ENCODE measurements at places on chromosomes 6 and 20.

DNA sequence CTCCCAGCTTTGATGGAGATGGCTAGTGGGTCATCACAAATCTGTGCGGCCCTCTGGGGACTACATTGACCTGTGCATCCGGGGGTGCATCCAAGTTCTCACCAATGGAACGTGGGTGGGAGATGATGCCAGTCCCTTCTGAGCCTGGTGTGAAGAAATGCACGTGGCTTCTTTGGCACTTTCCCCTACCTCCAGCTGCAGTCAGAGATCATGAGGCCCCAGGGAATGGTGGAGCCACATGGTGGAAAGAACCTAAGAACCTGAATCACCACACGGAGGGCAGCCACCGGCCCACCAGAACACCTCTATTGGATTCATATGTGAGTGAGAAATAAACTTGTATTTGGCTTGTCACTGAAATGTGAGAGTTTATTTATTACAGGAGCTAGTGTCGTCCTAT lies 9.9 kb upstream of the CDKN1A start:
- DNase-seq, result no peak

DNA sequence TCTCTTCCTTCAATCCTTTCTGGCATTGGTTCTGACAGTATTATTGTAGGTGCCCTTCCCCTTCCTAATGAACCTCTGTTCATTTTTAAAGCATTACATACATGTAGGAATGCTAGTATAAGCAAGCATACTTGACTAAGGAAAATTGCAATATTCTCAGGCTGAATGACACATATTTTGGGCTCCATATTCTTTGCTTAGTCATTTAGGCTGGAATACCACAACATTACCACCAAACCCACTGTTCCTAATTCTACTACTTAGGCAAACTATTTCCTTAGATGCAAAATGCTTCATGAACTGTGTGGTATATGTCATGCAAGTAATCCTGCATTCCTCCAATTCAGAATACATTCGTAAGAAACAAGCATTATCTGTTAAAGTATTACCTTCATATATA lies 113.9 kb downstream of the PRDM1 start:
- DNase-seq, result no peak

DNA sequence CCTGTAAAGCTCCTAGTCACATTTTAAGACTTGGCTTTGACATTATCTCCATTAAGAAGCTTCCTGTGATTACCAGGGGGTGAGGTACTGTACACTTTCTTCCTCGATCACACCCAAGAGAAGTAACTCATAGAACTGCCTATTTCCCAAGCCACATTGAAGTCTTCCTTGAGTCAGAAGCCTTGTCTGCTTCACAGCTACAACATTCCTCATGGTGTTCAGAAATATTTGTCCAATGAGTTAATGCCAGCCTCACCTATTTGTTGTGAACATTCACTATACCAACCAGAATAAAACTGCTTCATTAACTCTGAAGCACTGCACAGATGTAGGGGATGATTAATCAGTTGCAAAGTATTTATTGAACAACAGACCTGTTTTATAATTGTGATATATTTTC lies 622.3 kb downstream of the PTPRT start:
- DNase-seq, result no peak

- DNase-seq, result no peak
These were observed 62.6 kb downstream of the IGF2R start for GRCh38 chr6:160031442-160031841.

DNA sequence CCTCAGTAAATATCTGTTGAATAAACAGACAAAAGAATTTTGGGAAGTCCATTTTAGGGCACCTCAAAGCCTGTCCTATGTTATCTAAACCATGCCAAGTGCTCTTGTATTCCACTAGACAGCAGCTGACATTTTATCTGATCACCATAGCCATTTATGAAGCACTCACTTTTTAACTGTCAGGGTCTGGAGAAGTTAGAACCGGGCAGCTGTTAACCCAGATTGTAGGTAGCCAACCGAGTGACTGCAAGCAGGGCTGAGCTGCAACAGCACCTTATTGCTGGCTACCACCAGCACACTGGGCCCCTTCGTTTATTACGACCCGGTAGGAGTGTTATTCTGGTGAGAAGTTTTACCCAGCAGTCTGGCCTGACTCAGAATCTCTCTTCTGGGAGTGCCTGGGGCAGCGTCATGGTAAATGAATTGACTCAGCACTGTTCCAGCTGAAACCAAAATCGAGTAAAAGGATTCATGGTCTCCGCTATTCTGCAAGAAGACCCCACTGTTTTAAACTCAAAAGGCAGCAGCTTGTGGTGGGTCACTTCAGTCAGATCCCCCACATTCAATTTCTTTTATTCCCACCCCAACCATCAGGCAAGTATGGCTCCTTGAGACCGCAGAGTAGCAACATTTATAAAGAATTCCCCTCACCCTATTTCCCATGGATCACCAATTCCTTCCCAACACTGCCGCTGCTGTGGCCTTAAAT lies 1.7 kb downstream of the UBE2V1 start:
- peak; percentile 13 for DNase-seq

GRCh38 chr20:2349801-2350200 lies 30.9 kb upstream of the TGM6 start:
- no peak for DNase-seq

DNA sequence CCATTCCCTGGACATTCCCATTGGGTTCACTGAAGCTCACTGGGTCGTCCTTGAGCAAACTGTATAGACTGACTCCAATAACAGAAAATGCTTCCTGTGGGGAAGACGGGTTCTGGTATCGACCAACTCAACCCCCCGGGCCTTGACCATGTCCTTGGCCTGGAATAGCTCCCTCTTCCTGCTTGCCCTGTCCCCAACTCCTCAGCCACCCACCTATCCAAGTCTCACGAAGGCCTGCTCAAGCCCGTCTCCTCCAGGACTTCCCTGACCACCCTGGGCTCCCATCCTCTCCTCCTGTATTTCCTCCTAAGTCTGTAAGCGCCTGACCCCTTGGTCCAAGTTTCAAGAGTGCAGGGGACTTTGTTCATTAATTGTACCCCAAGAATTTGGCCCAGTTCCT lies 2.8 kb upstream of the HMGA1 start:
- DNase-seq, result no peak

Measured in activated CD4-positive, alpha-beta T cell treated with anti-CD3 and anti-CD28 coated beads, Interleukin-2, amount 50 U/mL, for 1 hour (primary cell).